ENCODE measurements at places on chromosomes 13 and 19.
A peak's percentile ranks its signal among the peaks of the same experiment; 100 is the strongest.

- DNase-seq, result peak; percentile 76
Observed at GRCh38 chr13:21297914-21298831, 121.7 kb downstream of the MRPL57 start.

- no peak for DNase-seq
Observed at GRCh38 chr19:30386551-30387143, 14.5 kb downstream of the ZNF536 start.

- DNase-seq, result no peak
Observed at GRCh38 chr13:41085961-41086585, 24.8 kb downstream of the WBP4 start.

DNA sequence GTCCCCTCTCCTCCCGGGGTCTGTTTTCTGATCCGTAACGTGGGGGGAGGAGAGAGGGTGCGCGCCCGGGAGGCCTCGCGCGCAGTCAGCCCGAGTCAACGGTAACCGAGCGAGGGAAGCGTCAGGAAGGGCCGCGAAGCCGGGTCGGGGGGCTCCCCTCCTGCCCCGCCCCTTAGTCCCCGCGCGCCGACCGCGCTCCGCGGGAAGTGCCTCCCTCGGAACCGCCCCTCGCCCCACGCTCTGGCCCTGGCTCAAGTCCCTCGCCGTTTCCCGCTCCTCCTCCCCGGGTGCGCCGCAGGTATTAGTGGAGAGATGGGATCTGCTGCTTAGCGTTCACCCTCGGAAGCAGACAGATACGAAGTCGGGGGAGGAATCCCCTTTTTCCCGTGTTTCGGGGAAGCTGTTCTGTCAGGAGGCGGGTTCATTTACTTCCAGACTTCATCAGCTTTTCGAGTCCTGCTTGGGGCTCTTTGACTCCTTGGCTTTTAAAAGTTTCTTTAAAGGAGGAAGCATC is 770 bp downstream of the HNRNPM start:
- no peak for DNase-seq

DNA sequence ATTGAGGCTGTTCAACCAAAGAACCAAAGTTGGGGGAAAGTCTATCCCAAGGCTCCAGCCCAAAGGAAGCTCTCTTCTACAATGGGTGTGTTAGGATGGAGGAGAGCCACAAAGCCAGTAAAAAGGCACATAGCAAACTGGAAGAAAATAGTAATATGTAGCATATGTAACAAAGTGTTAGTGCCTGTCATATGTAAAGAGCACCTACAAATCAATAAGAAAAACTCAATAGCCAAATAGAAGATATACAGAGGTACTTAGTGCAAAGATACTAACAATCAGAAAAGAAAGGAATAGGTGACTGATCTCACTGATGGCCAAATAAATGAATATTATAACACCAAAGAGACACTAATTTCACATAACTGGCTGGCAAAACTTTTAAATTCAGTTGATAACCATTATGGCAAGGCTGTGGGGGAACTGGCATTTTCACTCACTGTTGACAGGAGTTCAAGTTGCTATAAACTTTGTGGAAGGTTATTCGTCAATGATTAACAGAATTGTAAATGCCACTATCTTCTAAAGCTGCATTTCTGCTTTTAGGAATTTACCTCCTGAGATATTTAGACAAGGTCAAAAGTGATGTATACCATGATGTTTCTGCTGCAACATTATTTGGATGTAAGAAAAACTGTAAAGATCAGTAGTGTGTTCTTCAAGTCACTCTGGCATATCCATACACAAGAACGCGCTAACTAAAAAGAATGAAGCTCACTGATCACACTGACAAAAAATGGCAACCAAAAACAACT is 110.8 kb downstream of the GNG7 start:
- DNase-seq, result no peak

- DNase-seq, result no peak
Observed at GRCh38 chr19:4066682-4067395, at the start of gene ZBTB7A. ZBTB7A (minus strand) TSS chr19:4066899; CDS start chr19:4055232, 11,667 bp downstream.

GRCh38 chr13:39779337-39780265 is 124.1 kb downstream of the COG6 start:
- no peak for DNase-seq

DNA sequence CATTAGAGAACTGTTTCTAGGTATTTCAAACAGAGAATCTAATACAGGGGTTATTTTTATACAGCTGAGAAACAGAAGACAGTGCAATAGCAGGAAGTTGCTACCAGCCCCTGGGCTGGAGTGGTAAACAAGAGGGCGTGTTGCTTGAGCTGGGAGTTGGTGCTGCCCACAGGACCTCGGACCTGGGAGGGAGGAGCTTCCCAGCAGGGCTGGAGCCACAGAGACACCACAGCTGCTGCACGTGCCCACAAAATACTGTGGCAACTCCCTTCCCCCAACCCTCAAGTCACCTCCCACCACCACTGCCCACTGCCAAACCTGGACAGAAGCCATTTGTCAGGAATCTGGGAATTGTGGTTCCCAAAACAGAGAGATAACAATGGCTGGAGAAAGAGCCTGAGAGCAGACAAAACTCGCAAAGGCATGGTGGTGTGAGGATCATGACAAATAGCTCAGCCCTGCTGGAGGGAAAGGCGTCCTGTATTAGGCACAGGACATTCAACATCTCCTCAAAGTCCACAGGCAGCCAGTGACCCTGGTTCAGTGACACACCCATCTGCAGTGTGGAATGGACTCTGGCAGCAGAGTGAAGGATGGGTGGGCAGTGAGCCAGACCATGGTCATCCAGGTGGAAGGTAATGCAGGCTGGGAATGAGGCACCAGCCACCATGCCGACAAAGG is 57.2 kb downstream of the SPATA13 start:
- DNase-seq, result no peak

DNA sequence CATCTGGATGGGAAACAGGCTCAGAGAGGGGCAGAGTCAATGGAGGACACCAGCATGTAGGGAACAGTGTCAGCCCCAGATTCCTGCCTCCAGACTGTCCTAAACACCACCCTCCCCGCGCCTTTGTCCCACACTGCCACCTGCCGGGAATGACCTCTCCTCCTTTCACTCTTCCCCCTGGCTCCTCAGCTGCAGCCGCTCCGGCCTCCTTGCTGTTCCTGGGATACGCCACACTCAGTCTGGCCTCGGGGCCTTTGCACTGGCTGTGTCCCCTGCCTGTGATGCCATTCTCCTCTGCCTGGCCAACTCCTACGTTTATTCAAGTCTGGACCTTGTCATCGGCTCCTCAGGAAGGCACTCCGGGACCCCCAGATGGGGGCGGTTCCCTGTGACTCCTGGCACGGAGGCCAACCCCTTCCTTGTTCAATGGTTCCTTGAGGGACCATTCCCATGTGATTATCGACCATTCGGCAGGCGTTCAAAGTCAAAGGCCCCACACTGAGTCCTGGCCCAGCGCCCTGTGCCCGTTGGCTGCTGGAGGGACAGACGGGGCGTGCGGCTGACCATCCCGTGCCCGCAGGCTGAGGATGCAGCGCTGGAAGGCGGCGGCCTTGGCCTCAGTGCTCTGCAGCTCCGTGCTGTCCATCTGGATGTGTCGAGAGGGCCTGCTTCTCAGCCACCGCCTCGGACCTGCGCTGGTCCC is 15.8 kb downstream of the FUT6 start:
- DNase-seq, result no peak

DNA sequence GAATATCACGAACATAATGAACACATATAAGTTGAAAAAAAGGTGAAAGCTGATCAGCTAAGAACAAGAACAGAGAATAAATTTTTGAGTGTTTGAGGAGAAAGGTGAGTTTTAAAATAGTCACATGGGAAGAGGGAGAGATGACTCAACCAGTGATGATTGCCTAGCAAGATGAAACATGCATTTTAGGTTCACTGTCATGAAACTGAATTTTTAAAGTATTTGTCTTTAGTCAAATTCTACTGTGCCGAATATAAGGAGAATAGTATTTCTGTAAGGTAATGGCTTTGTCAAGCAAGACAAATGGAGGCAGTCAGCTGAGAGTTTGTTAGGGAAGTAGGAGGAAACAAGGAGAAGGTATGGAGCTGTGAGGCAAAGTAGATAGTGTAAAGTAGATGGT is 2557.4 kb downstream of the PCDH9 start:
- no peak for DNase-seq

- peak; percentile 7 for DNase-seq
Observed at GRCh38 chr19:42601811-42602443, 7.2 kb upstream of the CEACAM8 start.

DNA sequence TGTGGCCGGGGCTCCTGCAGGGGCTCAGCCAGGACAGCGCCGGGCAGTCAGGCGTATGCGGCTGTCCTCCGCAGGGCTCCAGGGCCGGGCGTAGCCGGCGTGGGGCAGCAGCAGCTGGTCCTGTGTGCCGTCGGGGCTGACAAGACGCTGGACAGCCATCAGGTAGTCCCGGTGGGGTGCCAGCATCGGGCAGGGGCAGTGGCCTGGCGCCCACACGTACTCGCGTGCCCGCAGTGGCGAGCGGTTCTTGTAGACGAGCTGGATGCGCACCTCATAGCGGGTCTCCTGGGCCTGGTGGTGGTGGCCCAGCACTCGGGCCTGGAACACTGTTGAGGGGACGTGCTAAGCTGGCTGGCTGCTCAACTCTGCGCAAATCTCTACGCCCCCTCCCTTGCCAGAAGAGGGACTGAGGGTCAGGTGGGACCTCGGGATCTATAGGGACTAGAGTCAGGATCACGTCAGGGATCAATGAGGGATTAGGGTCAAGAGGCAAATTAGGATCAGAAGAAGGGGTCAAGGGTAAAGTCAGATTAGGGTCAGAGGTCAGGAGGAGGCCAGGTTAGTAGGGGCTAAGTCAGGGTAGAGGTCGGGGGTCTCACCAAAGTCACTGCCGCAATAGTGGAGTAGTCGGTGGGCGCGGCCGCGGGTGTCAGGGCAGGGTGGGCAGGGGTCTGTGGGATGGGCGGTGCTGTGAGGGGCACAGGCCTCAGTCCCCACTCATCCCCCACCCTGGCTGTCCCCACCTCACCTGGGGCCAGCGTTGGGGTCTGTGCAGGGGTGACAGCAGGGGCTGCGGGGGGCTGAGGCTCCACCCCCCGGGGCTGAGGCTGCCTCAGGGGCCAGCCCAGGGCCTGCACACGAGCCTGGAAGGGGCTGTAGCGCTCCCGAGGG is 6.6 kb downstream of the ADAMTSL5 start:
- DNase-seq, result no peak

DNA sequence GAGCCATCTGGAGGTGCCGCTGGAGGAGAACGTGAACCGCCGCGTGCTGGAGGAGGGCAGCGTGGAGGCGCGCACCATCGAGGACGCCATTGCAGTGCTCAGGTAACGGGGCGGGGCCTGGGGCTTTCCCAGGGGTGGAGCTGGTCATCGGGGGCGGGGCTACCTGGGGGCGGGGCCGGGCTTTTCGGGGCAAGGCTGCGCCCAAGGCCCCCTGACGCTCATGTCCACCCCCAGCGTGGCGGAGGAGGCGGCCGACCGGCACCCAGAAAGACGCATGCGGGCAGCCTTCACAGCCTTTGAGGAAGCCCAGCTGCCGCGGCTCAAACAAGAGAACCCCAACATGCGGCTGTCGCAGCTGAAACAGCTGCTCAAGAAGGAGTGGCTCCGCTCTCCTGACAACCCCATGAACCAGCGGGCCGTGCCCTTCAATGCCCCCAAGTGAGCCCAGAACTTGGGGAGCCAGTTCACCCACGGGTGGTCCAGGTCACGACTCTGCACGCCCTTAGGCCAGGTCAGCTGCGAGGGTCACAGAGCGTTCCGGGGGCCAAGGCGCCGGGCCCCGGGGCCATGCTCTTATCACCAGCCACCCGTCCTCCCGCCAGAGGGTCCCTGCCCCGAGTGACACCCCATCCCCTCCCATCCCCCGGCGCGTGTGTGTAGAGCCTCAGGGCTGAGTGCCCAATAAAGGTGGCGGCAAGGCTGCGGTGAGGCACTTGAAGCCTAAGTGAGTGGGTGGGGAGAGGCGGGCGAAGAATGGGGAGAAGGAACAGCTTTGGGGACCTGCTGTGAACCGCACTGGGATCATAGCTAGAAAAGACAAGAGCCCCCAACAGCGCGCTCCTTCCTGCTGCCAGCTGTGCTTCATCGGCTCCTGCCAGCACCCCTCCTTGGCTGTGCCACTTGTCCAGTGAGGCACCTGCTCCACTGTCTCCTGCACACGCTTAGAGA is 10.7 kb downstream of the CCDC124 start:
- DNase-seq, result no peak

GRCh38 chr19:43820098-43820883 is 6.8 kb upstream of the ZNF283 start:
- no peak for DNase-seq

DNA sequence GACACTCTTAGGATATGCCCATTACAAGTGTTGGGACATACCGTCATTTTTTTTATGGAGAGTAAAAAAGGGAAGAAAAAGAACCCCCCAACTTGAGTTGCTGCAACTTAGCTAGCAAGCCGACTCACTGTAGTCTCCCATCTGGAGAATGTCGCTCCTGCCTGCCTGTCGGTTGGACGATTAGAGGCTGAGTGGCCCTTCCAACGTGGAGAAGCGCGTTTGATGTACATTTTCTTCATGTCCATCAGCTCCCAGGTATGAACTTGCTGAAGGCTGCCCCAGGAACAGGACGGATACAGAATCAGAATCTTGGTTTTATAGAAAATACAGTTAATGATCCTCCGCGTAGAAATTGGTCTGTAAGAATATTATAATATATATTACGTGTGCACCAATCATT is 189.0 kb upstream of the SOX1 start:
- DNase-seq, result no peak

GRCh38 chr19:3801412-3802096 is 15.4 kb upstream of the MATK start:
- no peak for DNase-seq

DNA sequence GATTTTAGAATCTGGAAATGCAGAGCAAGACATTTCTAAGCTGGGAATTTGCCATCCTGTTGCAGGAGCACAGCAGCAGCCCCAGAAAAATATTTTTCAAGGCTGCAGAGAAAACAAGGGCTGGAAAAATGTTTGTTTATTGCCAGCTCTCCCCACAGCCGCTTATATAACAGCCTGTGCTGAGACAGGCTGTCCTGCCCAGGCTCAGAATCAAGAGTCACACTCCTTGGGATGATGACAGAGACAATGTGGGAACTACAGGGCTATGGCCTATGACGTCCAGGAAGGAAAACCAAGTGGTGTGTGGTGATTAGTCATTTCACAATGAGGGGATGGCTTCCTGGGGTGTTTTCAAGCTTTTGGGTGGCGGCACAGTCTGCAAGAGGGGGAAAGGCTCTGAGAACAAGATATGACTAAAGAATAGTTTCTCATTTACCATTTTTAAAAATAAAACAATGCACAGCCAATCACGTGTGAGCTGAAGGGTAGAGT is 136.3 kb upstream of the SERP2 start:
- DNase-seq, result peak; percentile 8

DNA sequence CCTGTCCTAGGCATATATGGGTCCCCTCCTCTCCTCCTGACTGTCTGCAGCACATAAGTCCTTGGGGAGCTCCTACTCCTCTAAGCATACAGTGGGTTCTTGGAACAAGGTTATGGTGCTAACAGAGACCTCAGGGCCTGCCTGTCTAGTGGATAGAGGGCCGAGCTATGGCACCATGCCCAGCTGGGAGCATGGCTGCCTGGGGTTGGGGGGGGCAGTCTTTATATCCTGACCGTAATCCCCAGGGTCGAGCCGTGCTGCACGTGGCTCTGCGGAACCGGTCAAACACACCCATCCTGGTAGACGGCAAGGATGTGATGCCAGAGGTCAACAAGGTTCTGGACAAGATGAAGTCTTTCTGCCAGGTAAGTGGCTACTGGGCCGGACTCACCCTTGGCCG is 3.3 kb downstream of the GPI start:
- no peak for DNase-seq

Measured in stimulated activated CD4-positive, alpha-beta T cell treated with anti-CD3 and anti-CD28 coated beads, Interleukin-12 subunit alpha, Interleukin-12 subunit beta, amount 100 ng/mL, for 48 hours (primary cell).